ENCODE measurements at places on chromosomes 6 and 20.

- DNase-seq: no peak
These were observed 180.5 kb downstream of the MCHR2 start for GRCh38 chr6:99813565-99813964.

GRCh38 chr6:7745942-7746341 lies 20.0 kb downstream of the BMP6 start:
- DNase-seq: no peak

- DNase-seq: peak; percentile 60
These were observed 2.1 kb upstream of the TRERF1 start for GRCh38 chr6:42453654-42454427.

DNA sequence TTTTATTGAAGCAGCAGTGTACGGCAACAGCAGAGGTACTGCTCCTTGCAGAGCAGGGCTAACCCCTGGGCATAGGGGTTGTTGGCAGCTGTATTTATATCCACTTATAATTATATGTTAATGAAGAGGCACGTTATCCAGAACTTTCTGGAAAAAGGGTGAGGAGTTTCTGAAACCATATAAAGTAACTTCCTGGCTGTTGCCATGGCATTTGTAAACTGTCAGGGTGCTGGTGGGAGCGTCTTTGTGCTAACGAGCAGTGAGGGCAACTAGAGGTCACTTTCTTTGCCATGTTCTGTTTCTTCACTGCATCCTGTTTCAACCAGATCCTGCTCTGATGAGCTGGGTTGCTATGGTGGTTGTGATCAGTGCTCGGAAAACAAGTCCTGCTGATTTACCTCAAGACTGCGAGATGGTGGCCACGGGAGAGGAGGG lies 11.1 kb upstream of the ARFGEF2 start:
- DNase-seq: no peak

DNA sequence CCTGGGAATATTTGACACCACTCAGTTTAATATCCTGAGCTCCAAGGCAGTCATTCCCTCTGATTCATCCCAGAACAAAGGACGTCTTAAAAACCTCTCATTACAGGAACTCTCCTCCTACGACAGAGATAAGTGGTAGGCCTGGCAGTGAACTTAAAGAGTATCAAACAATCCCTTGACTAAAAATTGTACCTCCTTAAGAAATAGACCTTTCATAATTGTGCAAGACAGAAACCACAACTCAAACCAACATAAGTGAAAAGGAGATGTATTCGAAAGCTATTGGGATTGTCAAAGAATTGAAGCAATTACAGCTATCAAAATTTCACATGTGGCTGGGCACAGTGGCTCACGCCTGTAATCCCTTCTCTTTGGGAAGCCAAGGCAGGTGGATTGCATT lies 19.1 kb upstream of the BNIP5 start:
- no peak for DNase-seq

- no peak for DNase-seq
These were observed 26.3 kb downstream of the WFDC3 start for GRCh38 chr20:45765307-45765875.

DNA sequence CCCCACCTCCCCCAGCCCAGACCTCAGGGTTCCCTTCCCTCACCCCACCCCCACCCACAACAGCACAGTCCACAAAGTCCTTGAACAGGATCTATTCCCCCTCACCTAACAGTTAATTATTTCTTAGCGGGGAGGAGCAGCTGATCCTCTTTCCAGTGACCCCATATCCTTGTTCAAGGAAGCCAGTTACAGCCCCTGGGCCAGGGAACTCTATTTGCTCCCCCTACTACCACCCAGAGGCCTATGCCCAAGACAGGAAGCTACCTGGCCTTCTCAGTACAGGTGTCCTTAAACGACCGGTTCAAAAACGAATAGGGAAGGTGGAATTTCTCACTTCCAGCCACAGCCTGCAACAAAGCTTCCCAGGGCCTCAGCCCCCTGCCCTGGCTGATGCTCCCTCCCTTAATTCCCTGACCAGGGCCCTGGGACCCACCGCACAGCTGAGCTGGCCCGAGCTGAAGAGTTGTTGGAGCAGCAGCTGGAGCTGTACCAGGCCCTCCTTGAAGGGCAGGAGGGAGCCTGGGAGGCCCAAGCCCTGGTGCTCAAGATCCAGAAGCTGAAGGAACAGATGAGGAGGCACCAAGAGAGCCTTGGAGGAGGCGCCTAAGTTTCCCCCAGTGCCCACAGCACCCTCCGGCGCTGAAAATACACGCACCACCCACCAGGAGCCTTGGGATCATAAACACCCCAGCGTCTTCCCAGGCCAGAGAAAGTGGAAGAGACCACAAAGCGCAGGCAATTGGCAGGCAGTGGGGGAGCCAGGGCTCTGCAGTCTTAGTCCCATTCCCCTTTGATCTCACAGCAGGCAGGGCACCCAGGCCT lies 778 bp downstream of the MCCD1 start:
- DNase-seq: no peak

DNA sequence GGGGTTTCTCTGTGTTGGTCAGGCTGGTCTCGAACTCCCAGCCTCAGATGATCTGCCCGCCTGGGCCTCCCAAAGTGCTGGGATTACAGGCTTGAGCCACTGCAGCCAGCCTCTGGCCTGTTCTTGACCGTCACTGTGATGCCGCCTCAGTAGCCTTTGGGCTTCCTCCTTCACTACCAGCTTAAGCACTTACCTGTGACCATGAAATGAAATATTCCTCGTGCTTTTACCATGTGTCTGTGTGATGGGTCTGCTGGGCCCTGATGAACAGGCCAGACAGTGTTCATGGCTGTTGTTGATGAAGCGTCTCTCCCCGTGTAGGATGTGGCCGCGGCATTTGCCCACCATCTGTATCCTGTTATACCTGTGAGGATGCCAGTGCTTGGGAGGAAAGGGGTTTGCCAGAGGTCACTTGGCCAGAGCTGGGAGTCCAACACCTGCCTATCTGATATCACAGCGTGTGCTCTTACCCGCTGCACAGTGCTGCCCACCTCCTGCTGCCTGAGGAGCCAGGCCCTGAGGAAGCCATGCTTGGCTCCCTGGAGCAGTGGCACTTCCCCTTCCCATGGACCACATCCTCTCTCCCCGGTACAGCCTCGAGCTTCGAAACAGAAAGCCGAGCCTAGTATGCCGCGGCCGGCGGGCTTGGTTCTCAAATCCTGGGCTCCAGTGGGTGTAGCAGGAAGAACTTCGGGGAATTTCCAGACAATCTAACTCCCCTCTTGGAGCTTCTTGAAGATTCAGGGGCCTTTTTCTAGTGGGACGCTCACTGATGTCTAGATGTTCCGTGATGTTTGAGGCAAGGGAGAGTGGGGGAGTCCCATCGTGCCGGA lies 167.9 kb downstream of the ZDHHC14 start:
- no peak for DNase-seq

GRCh38 chr6:162964488-162965140 lies 236.8 kb downstream of the PACRG start:
- peak; percentile 99 for DNase-seq

DNA sequence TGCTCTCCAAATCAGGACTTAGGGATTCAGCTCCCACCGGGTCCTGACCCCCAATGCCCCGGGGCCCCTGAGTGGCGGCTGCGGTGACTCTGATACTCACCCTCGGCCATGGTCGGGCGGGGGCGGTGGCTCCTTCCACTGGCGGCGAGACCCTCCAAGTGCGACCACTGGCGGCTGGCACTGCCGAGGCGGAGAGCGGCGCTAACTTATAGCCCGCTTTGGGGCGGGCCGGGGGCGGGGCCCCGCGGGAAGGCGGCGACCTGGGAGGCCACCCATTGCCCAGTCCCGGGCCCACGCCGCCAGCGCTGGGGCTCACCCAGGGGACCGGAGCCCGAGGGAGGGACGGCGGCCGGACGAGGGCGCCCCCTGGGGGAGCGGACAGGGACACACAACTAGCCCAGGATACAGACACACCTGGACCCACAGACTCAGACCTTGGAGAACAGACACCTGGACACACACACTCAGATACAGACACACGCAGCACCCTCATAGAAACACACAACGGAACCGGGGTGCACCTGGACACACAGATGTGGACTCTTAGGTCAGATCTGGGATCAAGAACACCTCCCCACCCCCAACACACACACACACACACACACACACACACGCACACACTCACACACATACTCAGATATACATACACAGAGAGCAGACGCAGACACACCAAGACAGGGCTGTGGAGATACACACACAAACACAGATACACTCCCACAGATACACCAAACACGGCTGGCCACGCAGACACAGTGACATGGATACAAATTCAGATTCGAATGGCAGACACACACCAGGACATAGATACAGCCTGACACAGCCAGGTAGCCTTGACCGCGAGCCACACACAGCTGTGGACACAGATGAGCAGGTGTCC lies at the start of gene TGM2:
Gene TGM2 (minus strand): TSS at position 182 of the 877 bp plus-strand sequence. CDS start 72 bp downstream, at position 110.
- peak; percentile 89 for DNase-seq

GRCh38 chr6:41524634-41525011 lies 21.6 kb upstream of the FOXP4 start:
- DNase-seq: no peak

DNA sequence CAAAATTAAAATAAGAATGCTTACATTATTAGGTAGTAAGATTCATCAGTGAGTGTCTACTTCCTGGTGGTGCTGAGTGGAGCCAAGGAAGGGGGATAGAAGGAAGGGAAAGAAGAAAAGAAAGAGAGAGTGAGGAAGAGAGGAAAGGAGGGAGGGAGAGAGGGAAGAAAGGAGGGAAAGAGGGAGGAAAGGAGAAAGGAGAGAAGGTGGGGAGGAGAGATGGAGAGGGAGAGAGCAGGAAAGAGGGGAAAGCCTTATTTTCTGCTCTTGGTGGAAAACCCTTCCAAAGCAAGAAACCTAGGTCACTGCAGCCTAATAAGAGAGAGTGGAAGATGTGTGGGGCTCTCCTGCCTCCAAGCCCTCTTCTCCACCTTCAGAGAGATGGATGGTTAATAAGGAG lies 90.2 kb upstream of the EEF1E1 start:
- no peak for DNase-seq

GRCh38 chr20:18050628-18051027 lies 7.1 kb downstream of the OVOL2 start:
- no peak for DNase-seq

DNA sequence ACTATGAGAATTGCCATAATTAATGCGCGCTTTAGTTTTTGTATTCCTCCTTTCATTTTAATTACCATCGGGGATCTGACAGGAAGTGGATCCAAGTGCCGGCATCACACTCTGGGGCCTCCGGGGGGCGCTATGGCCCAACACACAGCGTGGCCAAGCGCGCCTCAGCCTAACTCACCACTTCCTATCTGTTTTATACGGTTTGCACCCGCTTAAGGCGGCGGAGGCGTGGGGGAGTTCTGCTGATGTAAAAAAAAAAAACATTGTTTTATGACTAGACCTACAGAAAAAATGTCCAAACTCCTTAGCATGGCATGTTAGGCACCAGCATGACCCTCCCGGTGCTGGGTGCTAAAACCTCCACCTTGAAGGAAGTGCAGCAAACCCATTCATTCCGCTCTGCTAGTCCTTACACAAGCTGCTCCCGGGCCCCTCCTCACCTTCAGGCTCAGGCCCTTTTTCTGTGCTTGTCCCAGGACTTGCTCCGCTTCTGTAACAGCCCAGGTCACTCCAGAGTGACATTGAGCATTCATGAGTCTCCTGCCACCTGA lies 4.5 kb upstream of the EBF4 start:
- DNase-seq: peak; percentile 53

- no peak for DNase-seq
These were observed 41.1 kb upstream of the SPACA1 start for GRCh38 chr6:88006557-88006956.

DNA sequence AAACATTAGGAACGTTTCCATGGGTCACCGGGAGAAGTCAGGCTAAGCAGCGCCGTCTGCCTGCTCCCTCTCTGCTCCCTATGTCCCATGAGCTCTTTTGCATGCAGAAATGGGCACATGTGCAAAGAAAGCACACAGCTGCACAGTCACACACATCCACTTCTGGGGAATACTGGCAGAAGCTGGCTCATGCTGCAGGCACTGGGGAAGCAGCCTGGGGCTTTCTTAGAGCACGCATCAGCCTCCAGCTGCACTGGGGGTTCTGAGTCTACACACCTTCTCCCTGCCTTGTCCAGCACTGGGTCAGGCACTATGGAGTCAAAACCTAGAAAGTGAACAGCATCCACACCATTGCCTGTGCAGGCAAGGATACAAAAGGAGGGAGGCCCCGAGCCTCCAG lies 76.1 kb upstream of the FOXQ1 start:
- no peak for DNase-seq

DNA sequence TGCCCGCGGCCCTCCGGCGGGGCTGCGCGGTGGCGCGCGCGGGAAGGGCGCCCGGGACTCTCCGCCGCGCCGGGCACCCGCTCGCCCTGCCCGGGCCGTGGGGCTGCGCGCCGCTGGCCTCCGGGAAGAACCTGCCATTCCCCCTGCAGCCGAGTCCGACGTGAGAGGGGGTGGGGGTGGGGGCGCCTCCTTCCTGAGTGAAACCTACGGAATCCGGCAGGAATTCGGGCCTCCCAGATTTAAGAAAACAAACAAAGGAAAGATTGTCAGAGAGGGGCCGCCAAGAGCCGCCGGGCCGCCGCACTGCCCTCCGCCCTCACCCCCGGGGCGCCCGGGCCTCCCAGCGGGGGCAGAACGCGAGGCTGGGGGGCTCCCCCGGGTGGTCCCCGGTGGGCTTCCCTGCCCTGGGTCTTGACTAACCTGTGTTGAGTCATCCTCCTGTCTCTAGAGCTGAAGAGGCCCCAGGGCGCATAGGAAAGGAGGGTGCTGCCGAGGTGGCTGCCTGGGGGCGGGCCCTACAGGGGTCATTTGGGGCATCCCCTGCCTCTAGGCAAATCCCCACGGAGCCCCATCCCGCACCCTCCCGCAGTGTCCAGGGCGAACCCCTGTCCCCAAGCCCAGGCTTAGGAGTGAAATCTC lies 42.2 kb upstream of the FOXP4 start:
- DNase-seq: peak; percentile 54

DNA sequence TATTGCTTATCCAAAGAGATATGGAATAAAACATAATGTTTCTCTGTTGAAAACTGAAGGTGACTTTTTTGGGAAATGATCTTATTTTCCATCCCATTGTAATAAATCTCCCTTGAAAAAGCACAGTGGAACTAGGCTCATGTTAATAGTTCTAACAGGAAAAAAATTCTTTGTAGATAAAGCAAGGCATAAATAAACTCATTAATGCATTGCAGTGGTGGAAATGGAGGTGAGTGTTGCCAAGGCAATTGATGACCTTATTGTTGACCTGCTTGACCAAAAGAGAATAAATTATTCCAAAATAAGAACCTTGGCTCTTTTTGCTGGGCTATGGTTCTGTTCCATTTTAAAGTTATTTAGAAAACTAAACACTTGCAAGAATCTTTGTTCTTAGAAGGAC lies 55.2 kb downstream of the TRMT11 start:
- DNase-seq: no peak

DNA sequence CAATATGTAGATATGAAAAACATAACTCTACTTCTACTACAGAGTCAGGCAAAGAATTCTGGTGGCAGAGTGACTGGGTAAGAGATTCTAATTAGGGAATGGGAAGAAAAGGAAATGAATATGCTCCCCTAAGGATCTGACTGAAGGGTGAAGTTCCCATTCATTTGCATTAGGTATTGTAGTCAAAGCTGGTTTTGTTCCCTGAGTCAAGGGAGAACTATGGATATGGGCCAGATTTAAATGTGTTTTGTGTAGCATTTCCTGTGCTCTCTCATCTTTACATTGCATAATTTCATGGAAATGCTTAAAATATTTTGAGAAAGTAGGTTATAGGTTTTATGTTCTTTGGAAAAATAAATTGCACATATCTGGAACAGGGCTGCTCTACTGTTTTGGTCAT lies 299.7 kb downstream of the BTBD3 start:
- DNase-seq: no peak

- no peak for DNase-seq
These were observed 14.5 kb upstream of the PI16 start for GRCh38 chr6:36940027-36940426.
